ENCODE measurements at places on chromosomes 16 and 17.
A peak's percentile ranks its signal among the peaks of the same experiment; 100 is the strongest.

DNA sequence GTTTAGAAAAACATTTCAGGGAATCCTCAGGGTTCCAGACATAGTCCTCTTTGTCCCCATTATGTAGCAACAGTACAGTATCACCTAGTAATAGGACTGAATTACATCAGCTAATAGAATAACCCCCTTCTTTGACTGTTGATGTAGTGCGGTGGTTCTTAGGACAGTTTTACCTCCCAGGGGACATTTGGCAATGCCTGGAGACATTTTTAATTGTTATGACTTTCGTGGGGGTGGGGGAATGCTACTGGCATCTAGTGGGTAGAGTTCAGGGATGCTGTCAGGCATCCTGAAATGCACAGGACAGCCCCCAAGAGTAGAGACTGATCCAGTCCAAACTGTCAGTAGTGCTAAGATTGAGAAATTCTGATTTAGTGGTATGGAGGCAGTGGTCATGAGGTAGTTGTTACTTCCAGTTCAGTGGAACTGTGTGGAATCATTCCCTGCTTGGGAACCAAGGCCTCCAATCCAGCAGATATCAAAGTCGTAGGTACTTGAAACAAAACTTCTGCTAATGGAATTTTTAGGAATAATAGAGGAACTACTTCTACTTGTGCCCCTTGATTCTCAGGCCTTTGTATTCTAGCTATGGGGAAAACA lies 20.3 kb downstream of the NF1 start:
- DNase-seq: no peak

DNA sequence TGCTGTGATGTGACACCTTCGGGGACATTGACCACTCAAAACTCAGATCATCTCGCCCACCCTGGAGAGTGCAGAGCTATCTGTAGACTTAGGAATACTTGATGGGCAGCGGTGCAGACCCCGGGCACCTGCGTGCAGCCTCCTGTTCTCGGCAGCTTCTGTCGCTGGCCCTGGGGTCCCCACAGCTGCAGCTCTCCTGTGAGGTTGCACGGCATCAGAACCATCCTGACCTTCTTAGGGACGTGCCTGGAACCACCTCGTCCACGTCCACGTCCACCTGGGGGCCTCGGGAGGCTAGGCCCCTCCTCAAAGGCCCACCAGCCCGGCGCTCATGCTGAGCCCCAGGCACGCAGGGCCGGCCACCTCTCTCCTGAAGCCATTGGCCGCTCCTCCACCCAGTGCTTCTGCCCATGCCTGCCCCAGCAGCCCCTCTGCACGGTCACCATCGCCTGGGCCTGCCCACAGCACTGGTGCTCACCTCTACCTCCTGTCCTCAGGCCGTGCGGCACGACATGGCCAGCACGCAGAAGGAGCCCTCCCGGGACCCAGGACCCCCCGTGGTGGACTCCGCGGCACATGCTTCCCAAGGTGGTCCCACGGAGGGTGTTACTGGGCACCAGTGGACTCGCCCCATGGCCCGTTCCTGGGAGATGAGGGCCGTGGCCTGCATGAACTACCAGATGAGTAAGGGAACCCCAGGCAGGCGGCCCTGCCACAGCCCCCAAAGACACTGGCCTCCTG lies 2.3 kb upstream of the WFIKKN1 start:
- no peak for DNase-seq

GRCh38 chr17:80761110-80761871 lies 216.7 kb downstream of the RPTOR start:
- peak; percentile 79 for DNase-seq

GRCh38 chr17:78263063-78263735 lies 31.8 kb downstream of the TMEM235 start:
- DNase-seq: no peak

All from HFF-Myc (cell line).